ENCODE measurements at places on chromosomes 1 and 21.

DNA sequence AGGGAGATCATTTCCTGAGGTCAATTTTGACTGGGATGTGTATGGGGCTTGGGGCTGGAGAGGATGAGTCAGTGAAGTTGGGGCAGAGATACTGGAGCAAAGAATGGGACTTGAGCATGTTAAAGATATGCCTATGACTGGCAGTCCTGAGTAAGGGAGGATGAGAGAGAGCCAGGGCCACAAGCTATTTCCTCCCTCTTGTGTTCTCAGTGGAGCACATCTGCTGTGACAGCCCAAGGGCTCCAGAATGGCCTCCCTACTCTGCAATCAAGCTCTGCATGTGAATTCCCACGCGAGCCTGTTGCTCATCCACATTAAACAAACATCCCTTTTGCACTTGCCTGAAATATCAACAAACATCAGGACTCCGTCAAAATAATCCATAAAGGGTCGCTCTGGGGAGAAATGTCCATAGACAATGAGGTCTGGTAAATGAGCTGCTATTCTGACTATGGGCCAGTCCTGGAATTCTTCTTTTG lies 9.2 kb downstream of the ADCY10 start:
- no peak for DNase-seq

DNA sequence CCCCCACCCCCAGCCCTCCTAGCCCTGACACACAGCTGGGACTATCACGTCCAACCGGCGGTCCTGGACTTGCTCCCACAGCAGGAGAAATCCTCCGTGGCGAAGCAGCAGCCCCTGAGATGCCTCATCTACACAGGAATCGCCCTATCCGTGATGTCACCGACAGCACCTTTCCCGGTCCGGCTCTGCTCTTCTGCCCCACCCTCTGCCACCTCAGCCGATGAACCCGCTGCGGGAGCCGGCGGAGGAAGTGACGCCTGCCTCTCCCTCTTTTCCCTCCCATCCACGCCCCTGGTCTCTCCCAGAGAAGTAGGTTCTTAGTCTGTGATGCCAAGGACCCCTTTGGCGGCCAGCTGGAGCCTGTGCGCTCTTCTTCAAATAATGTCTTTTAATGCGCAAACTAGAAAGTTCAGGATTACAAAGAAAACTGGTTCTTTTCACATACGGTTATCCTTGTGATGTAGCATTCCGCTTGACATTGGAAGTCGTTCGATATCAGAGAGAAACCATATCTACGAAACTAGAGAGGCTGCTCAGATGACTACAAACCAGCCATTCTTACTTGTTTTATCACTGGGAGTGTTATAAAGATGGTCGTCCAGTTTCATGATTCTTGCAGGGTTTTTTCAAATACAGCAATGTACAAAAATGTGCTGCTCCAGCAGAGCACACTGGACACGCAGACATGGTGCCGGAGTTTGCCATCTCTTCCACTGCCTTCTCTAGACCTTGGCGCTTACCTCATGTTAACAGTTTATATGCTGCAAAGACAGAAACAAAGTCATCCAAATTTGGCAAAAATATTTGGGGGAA lies 120.3 kb downstream of the PPIAL4G start:
- DNase-seq: no peak

DNA sequence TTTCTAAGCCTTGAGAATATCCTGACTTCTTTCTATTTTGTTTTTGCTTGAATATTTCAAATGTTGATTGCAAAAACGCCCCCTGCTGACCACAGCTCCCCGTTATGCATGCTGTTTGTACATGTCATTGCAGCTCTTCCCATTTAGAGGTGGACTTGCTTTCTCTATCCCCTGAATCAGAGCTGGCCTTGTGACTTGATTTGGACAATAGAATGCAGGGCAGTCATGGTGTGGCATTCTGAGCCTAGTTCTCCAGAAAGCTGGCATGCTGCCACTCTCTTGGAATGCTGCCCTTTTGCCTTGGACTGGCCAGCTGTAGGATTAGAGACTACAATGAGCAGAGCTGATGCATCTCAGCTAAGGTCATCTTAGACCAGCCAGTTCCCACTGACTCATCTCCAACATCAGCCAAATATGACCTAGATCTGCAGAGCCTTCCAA lies 1561.5 kb downstream of the MRPL39 start:
- no peak for DNase-seq

DNA sequence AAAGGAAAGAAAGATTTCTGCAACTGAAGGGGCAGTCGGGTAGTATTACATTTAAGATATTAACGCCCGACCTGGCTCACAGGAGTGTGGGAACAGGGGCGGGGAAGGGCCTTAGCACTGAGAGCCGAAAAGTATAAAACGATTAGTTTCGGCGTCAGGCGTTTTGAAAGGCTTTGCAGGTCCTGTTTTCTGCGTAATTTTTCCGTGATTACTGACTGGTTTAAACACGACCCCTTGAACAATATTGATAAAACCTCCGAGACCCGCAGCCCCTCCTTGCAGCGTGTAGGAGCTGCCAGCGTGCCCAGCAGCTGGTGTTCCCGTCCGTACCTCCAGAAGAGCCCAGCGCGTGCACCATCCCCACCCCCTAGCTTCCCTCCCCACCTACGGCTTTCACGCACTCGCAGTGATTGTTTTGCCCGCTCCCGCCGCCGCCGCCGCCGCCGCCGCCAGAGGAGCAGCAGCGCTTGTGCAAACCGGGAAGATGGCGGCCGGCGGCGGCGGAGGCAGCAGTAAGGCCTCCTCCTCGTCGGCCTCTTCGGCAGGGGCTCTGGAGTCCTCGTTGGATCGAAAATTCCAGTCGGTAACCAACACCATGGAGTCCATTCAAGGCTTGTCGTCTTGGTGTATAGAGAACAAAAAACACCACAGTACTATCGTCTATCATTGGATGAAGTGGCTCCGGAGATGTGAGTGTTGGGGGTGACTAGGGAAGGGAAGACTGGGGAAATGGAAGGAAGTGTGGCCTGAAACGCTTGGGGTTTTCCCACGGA lies 470 bp downstream of the RPRD2 start:
- no peak for DNase-seq

GRCh38 chr1:84089465-84089864 lies 54.6 kb upstream of the PRKACB start:
- no peak for DNase-seq

DNA sequence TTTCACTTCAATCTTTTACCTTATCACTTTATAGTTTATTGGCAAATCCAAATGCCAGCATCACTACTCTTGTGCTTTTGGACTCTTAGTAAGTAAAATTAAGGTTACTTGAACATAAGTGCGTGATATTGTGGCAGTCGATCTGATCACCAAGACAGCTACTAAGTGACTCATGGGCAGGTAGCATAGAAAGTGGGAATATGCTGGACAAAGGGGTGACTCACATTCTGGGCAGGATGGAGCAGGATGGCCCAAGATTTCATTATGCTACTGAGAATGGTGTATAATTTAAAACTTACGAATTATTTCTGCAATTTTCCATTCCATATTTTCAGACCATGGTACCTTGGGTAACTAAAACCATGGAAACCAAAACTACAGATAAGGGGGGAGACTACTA lies 120.2 kb downstream of the ROR1 start:
- DNase-seq: no peak

DNA sequence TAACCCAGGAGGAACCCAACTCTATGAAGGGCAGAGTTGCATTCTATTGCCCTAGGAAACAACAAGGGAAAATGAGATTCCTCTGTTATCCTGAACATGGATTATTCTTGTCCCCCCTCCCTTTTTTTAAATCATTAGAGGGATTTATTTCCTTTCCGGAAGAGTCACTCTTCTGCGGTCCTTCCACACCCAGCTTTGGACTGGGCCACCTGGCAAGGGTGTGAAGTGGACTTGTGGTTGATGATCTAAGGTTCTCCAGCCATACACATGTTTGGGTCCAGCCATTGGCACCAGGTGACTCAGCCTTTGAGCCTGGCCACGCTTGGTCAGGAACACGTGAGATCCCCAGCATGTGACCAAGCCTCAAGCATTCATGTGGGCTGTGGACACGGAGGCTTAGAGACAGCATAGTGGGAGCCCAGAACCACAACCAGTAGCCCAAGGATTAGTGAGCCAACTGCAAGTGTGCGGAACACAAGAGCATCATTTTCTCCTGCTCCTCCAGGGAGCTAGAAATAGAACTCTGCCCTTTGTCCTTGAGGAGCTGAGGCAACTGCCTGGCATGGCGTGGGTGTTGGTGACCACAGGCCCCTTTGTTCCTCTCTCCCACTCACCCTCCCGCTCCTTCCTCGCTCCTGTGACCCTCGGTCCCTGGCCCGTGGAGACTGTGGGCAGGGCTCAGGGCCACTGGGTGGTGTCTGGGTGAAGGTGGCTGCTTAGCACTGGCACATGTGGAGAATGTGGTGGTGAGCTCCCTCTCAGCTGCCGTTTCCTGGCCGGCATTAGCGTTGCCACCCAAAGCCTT lies 50.1 kb downstream of the NENF start:
- no peak for DNase-seq

DNA sequence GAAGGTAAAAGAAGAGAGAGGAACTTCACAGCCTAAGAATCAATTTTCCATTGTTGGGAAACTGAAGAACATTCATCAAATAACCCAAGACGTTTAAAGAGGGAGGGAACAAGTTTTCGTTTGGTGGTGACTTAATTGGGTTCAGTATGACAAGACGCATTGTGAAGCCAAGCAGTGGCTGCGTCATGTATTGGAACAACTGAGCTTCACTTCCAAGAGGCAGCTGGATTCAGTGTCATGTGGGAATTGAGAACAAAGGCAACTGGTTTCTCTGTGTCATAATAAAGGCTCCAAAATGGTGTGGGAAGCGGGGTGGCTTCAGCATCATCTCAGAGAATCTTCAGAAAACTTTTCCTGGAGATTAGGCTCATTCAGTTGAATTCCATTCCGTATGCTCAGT lies 29.8 kb upstream of the RC3H1 start:
- no peak for DNase-seq

DNA sequence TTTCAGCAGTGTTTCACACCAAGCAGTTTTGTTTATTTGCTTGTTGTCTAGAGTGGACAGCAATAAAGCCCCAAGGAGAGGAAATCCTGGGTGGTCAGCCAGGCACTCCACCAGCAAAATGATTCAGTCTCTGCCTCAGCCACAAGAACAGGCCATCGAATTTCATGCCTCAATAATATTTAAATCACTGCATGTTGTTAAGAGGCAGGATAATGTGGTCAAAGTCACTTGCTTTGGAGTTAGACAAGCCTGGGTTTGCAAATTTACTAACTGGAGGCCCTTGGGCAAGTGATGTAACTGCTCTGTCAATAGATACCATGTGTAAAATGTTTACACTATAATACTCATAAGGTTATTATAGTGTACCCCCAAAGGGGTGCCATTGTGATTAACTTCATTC lies 349.6 kb downstream of the LMO4 start:
- no peak for DNase-seq

- no peak for DNase-seq
Measured at GRCh38 chr1:44094047-44094446, 24.6 kb upstream of the KLF17 start.

- no peak for DNase-seq
Measured at GRCh38 chr1:38563942-38564735, 295.4 kb downstream of the RRAGC start.

DNA sequence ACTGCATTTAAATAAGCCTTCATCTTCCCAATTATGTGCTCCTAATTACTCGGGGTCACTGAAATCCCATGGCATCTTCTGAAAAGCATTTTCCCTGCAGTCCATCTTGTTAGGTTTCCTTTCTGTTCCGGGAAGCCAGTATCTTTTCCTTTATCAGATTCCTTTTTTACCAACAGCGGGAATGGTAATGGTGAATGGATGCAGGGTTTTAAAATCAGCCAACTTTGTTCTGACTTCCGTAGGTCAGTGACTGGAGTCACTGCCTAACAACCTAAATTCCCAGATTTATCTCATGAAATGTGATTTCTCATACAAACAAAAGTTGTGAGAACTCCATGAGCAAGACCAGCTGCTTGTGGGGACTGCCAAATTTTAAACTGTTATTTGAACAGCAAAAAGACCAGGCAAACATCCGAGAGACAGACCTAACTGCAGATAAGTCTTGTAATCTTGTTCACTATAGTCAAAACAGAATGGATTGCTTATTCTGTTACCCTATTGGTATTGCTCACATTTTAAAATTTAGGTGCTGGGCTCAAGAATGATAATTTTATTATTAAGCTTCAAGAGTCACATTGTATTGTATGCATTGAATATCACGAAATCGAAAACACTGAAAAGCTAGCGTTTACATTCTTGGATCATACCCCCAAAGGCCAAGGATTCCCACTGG lies 1.2 kb upstream of the RWDD3 start:
- DNase-seq: no peak

GRCh38 chr21:31566064-31566463 lies 93.4 kb upstream of the SOD1 start:
- DNase-seq: no peak

DNA sequence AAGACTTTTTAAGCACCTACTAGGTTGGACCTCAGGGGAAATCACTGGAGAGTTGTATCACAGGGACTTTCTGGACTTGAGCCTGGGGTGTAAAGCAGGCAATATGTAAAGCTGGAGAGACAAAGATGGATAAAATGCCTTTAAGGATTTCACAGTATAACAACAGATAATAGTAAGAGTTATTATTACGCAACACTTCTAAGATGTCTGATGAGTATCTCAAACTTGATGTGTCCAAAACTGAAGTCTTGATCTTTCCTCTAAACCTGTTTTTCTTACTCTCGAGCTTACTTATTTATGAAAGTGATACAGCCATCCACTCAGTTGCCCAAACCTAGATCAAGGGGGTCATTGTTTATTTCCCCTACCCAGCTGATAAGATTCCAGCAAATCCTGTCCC lies 2.1 kb upstream of the STRIP1 start:
- DNase-seq: no peak

DNA sequence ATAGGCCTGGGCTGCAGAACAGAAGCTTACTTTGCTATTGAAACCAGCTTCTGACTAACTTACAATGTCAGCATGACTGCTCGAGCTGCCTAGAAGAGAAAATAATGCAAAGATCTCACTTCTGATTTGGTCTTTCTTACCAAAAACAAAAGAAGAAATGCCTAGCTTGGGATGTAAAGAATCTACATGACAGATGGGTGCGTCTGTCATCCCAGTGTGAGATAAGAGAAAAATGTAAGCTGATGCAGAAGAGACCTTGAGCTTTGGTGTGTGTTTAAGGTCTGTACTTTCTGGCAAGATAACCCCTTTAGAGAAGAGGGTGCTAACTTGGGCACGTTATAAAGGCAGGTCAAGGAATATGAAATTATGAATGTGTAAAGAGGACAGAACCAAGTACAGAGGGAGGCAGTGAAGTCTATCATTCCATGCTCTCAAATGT lies 3.6 kb downstream of the FAM20B start:
- no peak for DNase-seq

- DNase-seq: no peak
Measured at GRCh38 chr1:62601457-62601856, 4.1 kb downstream of the ANGPTL3 start.

- DNase-seq: no peak
Measured at GRCh38 chr1:23020706-23021405, 1.6 kb downstream of the KDM1A start.

GRCh38 chr1:94820936-94821335 lies 779 bp downstream of the SLC44A3 start:
- DNase-seq: no peak

- DNase-seq: no peak
Measured at GRCh38 chr21:44024887-44025353, 12.8 kb downstream of the TRAPPC10 start.

- DNase-seq: no peak
Measured at GRCh38 chr1:170885551-170885950, 49.8 kb upstream of the MROH9 start.

All from cortex of kidney (tissue), 1 donor.